NCI-H446 treated with DMSO at 0.1 percent for 48 hours (cell line): ENCODE measurements at places on chromosomes 7 and 10.

DNA sequence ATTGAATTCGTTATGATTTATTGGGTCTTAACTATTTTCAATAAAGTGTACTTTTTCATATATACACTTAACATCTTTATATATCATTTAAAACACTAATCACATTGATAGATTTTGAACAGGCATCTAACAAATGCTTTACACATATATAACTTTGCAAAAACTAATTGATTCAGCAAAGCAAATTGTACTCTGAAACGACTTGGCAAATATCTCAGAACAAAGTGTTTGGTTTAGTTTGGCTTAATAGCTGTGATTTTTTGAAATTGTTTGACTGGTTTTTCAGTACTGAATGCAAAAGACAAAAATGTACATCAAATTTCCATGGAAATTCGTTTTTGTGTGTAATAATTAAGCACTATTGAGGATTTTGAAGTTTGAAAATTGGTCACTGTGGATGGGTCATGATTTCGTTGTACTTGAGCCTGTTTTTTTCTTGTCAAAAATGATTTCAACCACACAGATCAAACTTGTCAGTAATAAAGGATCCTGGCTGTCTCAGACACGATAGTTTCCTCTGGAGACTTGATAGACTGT, 125.3 kb upstream of the SLC25A13 start:
- DNase-seq = no peak

DNA sequence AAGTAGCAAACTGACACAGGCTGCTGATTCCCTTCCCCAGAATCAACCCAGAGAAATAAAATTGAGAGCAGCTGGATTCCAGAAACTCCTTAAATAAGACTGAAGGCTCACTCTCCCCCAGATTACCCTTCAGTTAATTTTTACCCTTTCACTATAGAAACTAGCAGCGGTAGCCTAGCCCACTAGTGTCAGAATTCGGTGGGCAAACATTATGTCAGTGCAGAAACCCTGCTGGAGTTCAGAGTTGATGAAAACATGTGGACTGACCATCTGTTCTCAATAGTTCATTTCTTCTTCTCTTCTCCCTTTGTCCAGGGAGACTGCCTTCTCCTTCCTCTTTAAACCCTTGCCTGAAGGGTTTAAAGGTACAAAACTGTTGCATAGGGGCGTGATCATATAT, 100.1 kb downstream of the PODXL start:
- DNase-seq = no peak

- DNase-seq = no peak
Observed at GRCh38 chr10:126110489-126111180, 214.3 kb downstream of the FANK1 start.

- DNase-seq = no peak
Observed at GRCh38 chr10:69168493-69168892, 11.5 kb upstream of the SUPV3L1 start.

DNA sequence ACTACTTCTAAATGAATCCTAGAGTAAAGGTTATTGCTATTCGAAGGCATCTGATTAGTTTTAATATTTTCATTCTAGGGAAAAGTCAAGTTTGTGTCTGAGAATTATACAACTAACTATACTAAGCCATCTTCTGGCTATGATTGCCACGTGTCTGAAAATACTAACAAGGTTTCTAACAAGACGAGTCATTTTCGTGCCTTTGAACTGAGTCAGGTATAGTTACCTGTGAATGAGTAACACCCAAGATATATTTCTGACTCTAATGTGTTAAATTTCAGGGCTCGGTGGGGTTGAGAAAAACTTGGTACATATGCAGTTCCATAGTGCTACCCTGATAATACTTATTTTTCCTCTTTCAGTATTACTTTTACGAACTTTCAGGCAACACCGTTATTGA, 35.5 kb downstream of the TASOR2 start:
- no peak for DNase-seq
